Stimulated activated CD8-positive, alpha-beta memory T cell treated with anti-CD3 and anti-CD28 coated beads, Interleukin-4, amount 100 ng/mL, for 1 hour (primary cell): ENCODE measurements at places on chromosomes 5 and 9.

GRCh38 chr5:82044010-82044409 lies 72.2 kb downstream of the ATG10 start:
- no peak for DNase-seq

DNA sequence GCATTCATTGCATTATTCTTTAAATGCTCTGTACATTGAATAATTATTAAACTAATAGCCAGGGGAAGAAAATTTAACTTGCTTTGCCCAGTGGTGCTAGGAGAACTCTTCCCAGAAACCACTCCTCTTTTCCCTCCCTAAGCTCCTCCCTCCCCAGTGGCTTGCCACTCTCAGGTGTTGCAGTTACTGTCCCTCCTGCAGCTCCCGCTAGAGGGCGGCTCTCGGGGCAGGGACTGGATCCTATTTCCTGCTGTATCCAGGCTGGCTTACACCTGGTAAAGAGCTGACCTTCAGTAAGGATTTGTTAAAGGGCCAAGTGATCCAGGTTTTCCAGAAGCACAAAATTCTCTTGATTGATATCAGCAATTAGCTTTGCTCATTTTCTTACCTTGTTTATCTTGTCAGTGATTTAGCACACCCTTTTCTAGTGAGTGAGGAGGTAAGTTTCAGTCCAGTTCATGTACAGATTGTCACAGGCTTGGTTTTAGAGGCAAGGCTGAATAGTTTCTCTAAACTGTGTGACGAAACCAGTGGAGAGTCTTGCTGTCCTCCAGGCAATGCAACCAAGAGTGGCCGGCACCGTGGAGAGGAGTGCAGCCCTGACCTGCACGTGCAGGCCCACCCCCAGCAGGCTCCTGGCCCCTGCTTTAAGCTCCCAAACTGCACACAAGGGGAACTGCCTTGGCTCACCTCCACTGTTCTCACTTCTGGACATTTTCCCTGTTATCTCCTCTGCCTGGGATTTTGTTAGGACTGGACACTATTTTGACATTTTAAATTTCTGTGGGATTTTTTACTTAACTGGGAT lies 423.8 kb downstream of the SPOCK1 start:
- DNase-seq = no peak

GRCh38 chr9:33165263-33166151 lies 1.6 kb downstream of the B4GALT1 start:
- no peak for DNase-seq

- no peak for DNase-seq
Measured at GRCh38 chr9:22079873-22080341, 70.8 kb upstream of the CDKN2B start.

DNA sequence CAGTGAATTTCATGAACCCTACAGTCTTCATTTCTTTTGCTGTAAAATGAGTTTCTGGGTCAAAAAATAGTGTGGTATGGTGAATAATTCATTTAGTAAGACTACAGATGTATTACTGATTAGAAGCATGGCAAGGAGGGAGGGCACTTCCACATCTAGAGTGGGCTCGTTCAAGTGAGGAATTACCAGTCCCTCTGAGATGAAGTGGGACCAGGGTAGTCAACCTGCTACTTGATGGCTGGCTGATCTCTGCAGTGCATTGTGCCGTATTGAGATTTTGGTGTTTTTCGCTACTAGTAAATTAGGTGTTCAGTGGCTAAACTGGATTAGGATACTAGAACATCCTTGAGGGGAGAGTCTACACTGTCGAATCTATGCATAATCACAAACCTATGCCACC lies 10.8 kb downstream of the CDC37L1 start:
- no peak for DNase-seq

DNA sequence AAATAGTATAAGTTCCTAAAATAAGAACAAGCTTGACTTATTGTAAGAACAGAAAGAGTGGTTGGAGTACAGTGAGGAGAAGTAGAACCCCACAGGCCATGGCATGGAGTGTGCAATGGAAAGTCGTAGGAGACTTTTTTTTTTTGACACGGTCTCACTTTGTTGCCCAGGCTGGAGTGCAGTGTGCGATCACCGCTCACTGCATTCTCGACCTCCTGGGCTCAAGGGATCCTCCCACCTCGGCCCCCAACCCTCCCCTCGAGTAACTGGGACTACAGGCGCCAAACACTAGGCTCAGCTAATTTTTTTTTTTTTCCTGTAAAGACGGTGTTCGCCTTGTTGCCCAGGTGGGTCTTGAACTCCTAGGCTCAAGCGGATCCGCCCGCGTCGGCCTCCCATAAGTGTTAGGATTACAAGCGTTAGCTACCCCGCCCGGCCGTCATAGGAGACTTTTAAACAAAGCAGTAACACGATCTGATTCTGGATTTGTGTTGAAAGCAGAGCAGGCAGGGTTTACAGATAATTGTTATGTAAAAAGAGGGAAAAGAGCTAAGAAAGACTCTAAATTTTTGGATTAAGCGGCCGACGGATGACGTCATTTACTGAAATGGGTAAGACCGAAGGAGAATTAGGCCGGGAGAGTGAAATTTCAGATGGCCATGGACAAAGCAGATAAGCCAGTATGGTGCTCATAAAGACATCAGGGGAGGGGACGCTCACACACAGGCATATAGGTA lies 752 bp downstream of the TSTD2 start:
- no peak for DNase-seq

- DNase-seq = no peak
Measured at GRCh38 chr5:54492178-54492577, 25.4 kb upstream of the SNX18 start.

DNA sequence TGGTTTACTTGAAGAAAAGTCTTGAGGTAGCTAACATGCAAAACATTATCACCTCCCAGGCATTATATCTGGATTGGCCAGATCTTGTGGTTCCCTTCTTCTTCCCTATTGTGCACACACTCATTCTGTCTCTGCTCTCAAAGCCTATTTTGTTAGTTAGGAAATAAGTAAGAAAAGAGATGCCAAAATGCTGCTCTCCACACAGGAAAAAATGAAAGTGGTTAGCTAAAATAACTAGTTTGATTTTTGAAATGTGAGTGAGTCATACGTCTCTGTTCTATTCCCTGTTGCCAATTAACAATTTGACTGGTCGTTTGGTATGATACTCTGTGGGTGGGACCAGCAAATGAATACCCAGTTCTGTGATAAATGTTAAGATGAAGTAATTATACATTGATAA lies 28.1 kb downstream of the LMNB1 start:
- DNase-seq = no peak

- no peak for DNase-seq
Measured at GRCh38 chr5:171366645-171367044, 21.0 kb upstream of the NPM1 start.

GRCh38 chr9:136791516-136792276 lies 552 bp downstream of the TMEM141 start:
- DNase-seq = peak; percentile 34

DNA sequence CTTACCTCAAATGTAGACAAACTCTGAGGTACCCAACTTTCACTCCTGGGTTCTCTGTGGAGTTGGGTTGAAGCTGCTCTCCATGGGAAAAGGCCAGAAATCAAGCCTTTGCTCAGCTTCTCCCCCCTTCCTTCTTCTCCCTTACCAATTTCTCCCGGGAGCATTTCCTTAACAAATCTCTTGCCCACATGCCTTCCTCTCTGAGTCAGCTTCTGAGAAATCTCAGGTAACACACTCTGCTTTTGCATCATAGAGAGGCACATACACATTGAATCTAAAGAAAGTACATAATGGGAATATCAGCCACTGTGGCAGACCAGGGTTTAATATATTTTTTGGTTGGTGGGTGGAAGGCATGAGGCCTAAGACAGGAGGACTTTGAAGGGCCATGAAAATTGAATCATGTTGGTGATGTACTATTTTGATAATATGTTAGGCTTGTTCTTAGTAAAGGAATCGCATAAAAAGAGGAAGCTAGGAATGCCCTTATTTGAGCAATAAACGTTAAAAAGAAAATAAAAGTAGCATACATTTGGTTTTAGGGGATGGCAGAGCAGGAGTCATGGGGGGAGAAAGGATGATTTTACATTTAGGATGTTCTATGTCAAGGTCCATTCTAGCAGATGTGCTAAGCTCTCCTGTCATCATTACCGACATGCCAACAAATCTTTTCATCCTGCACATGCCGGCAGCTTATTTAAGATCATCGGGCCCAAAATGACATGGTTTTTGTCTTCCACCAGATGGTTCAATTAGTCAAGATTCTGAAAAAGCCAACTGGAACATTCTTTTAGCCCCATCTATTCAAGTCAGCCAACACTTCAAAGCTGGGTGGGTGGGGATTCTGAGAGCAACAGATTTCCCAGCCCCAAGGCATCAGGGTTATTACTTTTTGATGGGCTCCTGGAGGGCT lies 199.5 kb upstream of the CLINT1 start:
- DNase-seq = no peak

DNA sequence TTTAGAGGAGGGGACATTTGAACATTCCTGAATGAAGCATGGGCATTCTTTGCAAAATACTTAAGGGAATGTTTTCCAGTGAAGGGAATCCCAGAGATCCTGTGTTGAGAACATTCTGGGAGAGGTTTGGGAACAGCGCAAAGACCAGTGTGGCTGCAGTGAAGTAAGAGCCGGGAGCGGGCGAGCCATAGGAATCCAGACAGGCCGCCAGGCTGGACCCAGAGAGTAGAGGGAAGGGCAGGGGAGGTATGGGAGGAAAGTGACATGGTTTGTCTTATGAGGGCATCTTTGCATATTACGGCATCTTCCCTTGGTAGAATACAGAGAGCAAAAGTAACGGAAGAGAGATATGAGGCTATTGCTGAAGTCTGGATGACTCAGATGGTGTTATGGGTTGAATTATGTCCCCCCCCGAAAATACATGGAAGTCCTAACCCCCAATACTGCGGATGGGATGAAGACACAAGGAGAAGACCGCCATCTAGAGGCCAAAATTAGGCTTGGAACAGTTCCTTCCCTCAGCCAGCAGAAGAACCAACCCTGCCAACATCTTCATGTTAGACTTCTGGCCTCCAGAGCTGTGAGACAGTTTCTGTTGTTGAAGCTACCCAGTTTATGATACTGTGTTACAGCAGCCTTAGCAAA lies 268.2 kb downstream of the MAST4 start:
- DNase-seq = no peak

GRCh38 chr5:68480335-68480940 lies 264.9 kb downstream of the PIK3R1 start:
- DNase-seq = no peak

DNA sequence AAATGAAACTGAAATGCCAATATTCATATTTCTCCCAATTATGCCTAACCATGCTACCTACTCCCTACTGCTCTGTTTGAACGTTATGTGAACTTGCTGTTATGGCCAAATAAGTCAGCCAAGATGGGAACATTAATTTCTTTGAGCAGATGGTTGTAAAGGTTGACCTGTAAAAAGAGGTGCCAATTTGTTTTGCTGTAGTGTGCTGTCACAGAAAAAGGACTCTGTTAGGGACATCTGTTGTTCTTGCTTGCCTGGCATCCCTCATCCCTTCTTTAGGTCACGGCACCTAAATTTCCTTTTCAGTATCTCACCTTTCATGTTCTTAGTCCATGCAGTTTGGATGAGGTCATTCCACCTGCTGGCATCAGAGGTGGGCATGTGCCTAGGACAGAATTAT lies 35.4 kb downstream of the GDNF start:
- DNase-seq = no peak
